ENCODE measurements at places on chromosomes 16 and 17.

GRCh38 chr17:17134051-17134956 lies 71.8 kb downstream of the PLD6 start:
- DNase-seq: no peak

- no peak for DNase-seq
Observed at GRCh38 chr16:86783636-86784626, 205.6 kb downstream of the FOXL1 start.

- DNase-seq: no peak
Observed at GRCh38 chr17:10557422-10557821, 8.0 kb upstream of the MYH2 start.

DNA sequence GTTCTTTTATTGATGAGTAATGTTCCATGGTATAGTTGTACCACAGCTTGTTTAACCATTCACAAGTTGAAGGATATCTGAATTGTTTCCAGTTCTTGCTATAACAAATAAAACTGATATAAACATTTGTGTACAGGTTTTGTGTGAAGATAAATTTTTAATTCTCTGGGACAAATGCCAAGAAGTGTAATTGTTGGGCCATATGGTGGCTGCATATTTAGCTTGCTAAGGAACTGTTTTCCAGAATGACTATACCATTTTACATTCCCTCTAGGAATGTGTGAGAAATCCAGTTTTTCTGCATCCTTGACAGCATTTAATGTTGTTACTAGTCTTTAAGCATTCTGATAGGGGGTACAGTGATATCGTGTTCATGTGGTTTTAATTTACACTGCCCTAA lies 368.5 kb downstream of the KIF2B start:
- DNase-seq: no peak

- DNase-seq: no peak
Observed at GRCh38 chr17:32319548-32319905, 22.4 kb downstream of the C17orf75 start.

- DNase-seq: no peak
Observed at GRCh38 chr17:10605221-10605783, 51.8 kb downstream of the MYH3 start.

GRCh38 chr17:10628756-10629155 lies 28.4 kb downstream of the MYH3 start:
- no peak for DNase-seq

DNA sequence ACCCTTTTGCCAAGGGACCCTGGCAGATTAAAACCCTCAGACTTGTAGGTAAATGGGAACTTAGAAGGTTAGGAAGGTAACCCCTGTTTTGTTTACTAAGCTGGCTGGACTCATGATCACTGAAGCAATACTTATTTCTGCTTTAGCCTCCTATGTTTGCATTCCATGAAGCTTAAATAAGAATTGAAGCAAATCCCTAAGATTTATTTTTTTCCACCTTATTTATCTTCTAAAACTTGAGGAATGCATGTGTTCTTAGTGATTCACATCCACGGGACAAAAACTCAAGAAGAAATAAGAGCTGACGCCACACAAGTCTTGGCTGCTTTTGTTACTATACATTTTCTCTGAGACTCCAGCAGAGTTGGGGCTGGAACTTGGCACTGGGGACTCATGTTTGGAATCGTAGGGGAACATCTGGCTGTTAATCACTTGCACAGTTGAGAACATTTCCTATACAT lies 35.5 kb downstream of the CLUAP1 start:
- DNase-seq: no peak

- peak; percentile 55 for DNase-seq
Observed at GRCh38 chr16:88686439-88687253, at the start of gene SNAI3. Gene SNAI3 (minus strand): TSS chr16:88686507. CDS start chr16:88686406, 101 bp downstream.

- DNase-seq: no peak
Observed at GRCh38 chr17:78416791-78417530, 38.5 kb downstream of the PGS1 start.

DNA sequence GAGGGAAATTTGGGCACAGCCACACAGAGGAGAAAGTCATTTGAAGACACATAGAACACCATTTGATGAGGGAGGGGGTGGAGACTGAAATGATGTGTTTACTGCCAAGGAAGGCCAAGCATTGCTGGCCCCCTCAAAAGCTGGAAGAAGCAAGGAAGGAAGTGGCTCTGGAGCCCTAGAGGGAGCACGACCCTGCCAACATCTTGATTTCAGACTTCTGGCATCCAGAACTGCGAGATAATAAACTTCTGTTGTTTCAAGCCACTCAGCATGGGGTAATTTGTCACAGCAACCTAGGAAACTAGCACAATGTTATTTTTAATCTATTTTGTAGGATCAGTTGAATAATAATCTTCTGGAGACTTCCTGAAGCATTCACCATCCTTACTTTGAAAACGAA lies 314.8 kb upstream of the GOT2 start:
- no peak for DNase-seq

DNA sequence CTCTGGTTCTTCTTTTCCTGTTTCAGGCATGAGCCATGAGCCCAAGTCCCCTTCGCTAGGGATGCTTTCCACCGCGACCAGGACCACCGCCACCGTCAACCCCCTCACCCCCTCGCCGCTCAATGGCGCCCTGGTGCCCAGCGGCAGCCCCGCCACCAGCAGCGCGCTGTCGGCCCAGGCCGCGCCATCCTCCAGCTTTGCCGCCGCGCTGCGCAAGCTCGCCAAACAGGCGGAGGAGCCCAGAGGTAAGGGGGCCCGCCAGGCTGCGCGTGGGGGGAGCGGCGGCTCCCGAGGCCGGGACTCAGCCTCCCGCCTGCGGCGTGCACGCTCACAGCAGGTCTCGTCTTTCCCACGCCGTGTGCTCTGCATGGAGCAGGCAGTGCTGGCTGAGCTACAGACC lies 20.8 kb downstream of the GSE1 start:
- DNase-seq: no peak

DNA sequence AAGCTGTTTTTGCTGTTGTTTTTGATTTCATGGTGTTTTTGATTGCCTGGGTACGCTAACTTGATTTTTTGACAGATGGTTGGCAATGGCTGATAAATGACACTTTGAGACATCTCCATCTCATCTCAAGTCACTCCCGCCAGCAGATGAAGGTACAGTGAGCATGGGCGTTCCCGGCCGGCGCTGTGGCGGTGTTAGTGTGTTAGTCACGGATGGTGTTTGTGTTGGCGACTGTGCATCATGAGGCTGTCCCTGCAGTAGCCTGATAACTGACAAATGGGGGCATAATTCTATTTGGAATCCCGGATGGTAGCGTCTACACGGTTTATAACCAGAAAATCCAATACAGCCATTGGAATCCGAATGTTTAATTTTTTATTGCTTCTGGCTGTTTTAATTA lies 81.6 kb upstream of the ZNF750 start:
- no peak for DNase-seq
